ENCODE measurements at places on chromosomes 1 and 21.

DNA sequence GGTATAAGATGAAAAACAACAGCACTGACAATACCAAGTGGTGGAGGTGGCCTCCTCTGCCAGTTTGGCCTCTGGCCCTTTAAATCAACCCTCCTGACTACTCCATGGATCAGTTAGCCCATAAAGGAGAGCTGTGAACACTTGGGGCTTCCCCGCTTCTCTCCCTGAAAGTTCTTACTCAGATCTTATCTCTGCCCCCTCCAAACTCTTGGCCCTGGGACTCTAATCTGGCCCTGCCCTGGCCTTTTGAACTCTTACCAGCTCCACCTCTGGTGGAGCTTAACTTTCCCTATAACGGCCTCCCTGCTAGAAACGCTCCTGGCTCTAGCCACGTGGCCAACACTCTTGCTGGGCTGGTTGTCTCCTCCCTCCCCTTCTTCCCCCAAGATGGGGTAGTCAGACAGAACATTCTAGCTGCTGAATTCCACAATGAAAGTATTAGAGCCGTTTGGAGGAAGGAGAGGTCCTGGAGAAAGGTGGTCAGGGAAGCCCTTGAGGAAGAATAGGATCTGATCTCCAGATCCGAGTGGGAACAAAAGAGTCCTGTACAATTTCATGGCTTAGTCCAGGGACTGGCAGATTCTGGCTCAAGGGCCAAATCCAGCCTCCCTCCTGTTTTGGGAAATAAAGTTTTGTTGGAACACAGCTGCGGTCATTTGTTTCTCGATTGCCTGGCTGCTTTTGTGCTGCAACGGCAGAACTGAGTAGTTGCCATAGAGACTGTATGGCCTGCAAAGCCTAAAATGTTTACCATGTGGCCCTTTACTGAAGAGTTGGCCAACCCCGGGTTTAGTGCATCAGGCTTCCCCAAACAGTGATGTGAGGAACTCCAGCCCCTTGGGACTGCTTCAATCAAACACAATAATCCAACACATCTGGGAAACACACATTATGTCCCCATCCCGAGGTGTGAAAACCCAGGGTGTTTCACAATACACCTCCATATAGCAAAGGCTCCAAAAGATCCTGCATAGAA lies 9.5 kb upstream of the PIGR start:
- no peak for DNase-seq

GRCh38 chr1:37944086-37944763 lies 2.6 kb downstream of the INPP5B start:
- no peak for DNase-seq

GRCh38 chr1:32919811-32920733 lies 18.9 kb upstream of the TMEM54 start:
- DNase-seq, result no peak

GRCh38 chr1:109500941-109501381 lies 7.1 kb downstream of the CYB561D1 start:
- no peak for DNase-seq

- DNase-seq, result no peak
Measured at GRCh38 chr1:117286145-117286544, 75.4 kb upstream of the VTCN1 start.

- DNase-seq, result no peak
Measured at GRCh38 chr1:233518344-233518743, 95.6 kb upstream of the KCNK1 start.

DNA sequence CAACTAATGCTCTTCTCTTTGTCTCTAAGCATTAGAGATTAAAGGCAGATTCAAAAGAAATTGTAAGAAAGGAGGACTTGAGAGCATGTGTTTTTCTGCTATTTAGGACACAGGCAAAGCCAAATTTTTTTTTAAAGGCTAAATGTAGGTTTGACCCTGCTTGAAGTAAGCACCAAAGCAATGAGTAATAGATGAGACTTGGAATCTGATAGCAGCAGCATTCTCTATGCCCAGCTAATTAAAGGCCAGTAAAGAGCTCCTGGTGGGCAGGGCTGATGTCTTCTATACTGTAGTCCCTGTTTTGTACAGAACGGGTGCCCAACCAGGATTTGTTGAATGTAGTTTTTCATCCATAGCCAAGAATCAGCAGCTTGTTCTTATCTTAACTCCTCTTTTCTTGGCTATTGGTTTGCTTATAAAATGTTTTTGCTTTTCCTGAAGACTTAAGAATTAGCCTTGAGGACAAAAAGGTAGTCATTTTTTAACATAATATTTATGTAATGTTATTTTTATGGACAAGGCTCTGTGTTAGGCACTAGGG lies 179.6 kb downstream of the LMO4 start:
- no peak for DNase-seq

- no peak for DNase-seq
Measured at GRCh38 chr1:67105508-67105907, 29.3 kb downstream of the C1orf141 start.

GRCh38 chr21:32578107-32578691 lies 7.1 kb downstream of the TCP10L start:
- no peak for DNase-seq

GRCh38 chr1:115980998-115981993 lies 5.0 kb downstream of the SLC22A15 start:
- peak; percentile 15 for DNase-seq

GRCh38 chr1:112513112-112513870 lies 4.5 kb downstream of the WNT2B start:
- DNase-seq, result no peak

- no peak for DNase-seq
Measured at GRCh38 chr1:89546934-89547562, 22.4 kb downstream of the LRRC8B start.

- no peak for DNase-seq
Measured at GRCh38 chr1:99650773-99651437, 5.0 kb downstream of the PALMD start.
